ENCODE measurements at places on chromosomes 3 and 15.

GRCh38 chr3:119653876-119654275 is 6.5 kb downstream of the POPDC2 start:
- no peak for DNase-seq

GRCh38 chr15:41231422-41232226 is 556 bp downstream of the CHP1 start:
- DNase-seq, result no peak

- no peak for DNase-seq
Observed at GRCh38 chr3:24323272-24323671, 171.4 kb downstream of the THRB start.

DNA sequence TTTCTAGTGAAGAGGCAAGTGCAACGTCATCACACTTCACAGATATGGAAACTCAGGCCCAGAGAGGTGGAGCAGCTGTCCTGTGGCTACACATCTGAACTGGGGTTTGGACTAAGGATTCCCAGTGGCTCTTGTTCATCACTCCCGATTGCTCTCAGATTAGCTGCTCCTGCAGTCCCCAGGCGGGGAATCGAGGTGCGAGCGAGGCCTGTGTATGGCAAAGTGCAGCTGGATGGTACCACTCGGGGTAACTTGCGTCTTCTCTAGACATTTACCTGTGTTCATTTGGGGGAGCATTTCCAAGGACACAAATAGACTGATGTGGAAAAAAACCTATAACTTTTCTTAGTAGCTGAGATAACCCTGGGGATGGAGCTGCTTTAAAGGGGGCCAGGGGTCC is 45.9 kb upstream of the TRPM1 start:
- no peak for DNase-seq

- DNase-seq, result no peak
Observed at GRCh38 chr3:22893644-22894325, 309.3 kb upstream of the UBE2E2 start.

GRCh38 chr3:62415312-62415801 is 42.0 kb upstream of the FEZF2 start:
- no peak for DNase-seq

GRCh38 chr15:79815468-79815867 is 81.3 kb downstream of the MTHFS start:
- DNase-seq, result no peak

GRCh38 chr3:9730657-9731205 is 804 bp upstream of the BRPF1 start:
- DNase-seq, result no peak

- peak; percentile 77 for DNase-seq
Observed at GRCh38 chr3:172397716-172398405, 50.4 kb downstream of the GHSR start.

DNA sequence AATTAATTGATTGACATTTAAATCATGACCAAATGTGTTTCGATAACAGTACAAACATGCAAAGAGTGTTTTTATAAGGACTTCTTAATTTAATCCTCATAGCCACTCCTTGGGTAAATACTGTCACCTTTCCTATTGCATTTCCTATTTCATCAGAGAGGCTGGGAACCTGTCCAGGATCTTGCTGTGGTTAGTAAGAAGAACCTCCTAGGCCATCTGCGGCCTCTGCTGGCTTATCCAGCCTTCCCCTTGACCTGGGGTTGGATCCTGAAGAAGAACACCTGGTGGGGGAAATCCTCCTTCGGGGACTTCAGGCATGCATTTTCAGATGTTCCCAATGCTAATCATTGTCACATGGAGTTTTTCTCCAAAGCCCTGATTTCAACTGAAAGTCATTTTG is 25.5 kb downstream of the GLDN start:
- peak; percentile 75 for DNase-seq

DNA sequence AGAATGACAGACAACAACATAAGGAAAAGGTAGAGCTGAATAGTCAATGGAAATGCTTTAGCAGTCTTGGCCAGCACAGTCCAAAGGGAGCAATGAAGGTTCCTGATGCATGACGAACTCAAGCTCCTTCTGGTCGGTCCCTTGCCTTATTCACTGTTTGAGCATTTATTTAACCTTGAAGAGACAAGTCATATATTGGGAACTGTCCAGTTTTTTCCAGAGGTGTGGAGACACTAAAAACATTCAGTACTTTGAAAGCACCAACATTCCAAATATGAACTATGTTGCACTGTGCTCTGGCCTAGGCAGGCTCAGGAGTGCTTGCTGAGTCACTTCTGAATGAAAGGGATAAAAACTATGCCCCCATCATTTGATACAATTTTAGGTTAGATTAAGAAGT is 384.8 kb downstream of the MECOM start:
- DNase-seq, result no peak

DNA sequence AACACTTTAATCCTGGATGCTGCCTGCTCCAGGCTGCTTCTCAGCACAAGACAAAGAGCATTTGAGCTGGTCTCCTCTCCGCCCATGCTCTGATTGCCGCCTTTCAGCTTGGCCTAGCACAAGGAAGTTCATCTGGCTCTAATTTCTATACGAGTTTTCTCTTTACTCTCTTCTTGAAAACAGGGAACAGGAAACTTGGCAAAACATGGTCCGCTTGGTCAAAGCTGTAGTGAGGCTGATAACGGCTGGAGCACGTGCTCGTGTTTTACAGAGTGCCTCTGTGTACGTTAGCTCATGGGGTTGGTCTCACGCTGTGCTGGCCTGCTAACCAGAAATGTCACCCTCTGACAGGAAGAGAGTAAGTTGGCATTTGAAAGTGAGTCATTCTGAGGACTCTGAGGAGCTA is 19.2 kb downstream of the RARRES1 start:
- no peak for DNase-seq

- DNase-seq, result peak; percentile 24
Observed at GRCh38 chr3:12175137-12175593, 16.5 kb upstream of the TIMP4 start.

DNA sequence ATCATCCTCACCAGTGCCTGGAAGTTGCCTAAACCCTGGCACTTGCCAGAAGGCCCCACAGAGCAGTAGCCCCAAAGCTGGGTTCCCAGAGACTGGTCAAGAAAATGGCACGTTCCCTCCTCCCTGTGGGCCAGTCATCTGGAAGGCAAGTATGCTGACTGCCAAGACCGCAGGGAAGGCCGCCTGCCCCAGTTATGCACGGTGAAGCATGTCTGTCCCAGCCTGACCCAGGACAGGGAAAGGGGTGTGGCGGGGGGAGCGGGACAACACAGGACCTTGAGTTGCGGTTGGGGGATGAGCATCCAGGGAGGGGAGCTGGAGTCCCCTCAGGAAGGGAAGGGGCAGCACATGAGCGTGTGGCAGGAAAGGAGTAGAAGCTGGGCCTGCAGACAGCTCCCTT is 33.0 kb downstream of the RBPMS2 start:
- no peak for DNase-seq

GRCh38 chr15:44676676-44677075 is 13.2 kb upstream of the SPG11 start:
- no peak for DNase-seq

GRCh38 chr15:34436956-34437442 is 609 bp downstream of the GOLGA8A start:
- DNase-seq, result peak; percentile 4

DNA sequence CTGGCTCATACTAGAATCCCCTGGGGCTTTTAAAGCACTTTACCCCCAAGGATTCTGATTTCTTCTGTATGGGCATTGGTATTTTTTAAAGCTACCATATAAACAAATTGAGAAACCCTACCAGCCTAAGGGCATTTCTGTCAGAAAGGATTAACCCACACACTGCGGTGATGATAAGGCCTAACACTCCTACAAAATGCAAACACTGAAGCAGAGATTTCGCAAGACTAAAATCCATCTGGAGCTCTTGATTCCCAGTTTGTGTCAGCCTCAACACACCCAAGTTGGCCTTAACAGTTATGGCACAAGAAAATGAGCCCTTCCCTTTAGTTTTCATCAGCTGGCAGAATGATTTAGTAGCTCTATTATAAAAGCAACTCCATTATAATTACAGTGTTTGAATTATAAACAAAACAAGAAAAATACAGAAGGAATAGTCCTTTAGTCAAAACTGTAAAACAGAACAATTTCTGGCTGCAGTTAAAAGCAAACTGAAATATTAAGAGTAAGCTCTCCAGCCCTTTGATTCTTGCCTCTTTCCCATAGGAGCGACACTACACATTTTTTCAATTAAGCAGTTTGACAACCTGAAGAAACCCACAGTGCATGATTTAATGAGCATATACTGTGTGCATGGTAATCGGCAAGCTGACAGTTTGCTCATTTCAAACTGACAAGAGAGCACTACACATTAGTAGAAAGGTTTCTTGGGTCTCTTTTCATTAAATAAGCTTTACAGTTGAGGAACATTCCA is 441.2 kb downstream of the FHIT start:
- no peak for DNase-seq

GRCh38 chr3:1230920-1231319 is 138.1 kb downstream of the CNTN6 start:
- no peak for DNase-seq

DNA sequence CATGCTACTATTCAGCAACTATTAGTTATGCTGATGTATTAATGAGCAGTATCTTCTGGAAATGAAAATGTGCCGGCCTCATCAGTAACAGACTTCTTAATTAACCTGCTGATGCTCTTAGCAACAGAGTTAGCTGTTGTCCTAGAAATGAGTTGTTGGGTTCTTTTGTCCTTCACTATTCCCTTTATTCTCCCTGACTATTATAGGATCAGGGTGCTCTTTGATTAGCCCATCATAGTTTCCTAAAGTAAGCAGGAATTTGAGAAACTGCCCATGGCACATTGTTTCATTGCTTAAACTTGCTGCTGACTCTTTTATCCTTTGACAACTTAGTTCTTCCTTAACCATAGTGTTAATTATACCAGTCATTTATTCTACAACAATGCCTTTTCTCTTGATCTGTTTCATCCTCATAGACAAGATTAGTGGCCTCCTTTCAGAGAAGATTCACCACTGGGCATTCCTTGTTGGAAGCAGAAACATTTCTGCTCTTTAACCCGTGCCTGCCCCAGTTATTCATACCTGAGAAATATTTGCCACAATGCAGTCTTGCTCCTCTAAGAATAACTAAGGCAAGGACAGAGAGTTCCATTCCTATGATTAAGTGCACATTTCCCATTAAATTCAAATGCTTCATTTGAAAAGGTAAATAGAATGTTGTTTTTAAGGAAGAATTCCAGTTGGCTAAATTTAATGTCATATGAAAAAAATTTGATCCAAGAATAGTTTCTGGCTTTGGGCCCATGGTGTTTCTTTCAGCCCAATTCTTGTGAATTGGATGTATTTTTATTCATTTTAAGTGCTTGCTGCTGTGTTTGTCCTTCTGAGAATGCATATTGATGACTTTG is 573.3 kb upstream of the TBL1XR1 start:
- peak; percentile 59 for DNase-seq

DNA sequence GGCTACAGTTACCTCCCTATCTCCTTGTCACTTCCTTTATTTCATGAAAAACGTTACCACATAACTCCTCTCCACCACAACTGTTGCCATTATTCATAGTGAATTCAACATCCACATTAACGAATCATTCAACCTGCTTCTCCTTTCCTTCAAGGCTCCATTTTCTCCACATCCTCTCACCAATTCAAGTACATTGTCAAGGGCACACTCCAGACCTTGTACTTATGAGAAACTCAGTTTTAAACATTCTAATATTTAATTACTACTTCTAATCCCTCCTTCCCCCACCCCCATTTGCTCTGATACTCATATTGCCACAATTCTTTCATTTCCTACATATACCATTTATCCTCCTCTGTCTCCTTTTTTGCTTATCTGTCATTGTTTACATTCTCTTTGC is 871.2 kb downstream of the TUSC7 start:
- no peak for DNase-seq

- DNase-seq, result no peak
Observed at GRCh38 chr3:71311661-71312046, 271.9 kb downstream of the FOXP1 start.

DNA sequence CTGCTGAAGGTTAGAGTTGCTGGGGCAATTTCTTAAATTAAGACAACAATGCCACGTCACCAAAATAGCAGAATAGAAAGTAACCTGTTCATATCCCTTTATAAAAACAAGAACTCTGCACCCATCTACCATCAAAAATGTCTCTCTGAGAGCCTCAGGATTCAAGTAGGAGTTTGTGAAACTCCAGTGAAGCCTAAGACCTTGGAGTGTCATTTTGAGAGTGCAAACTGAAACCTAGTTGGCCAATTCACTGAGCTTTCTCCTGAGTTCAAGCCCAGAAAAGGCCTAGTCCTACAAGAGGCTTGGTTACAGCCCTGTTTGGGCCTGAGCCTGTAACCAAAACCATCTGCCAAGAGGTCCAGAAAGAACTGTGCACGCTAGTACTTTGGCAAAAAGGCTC is 335.1 kb downstream of the EFHB start:
- no peak for DNase-seq

- no peak for DNase-seq
Observed at GRCh38 chr3:52415800-52416199, 29.1 kb downstream of the SEMA3G start.

GRCh38 chr15:82855286-82856100 is 46.1 kb downstream of the WHAMM start:
- no peak for DNase-seq

GRCh38 chr3:10223676-10224639 is 24.3 kb upstream of the TATDN2 start:
- peak; percentile 18 for DNase-seq

GRCh38 chr3:14861446-14862302 is 42.9 kb downstream of the FGD5 start:
- DNase-seq, result no peak

- DNase-seq, result no peak
Observed at GRCh38 chr3:196666001-196666867, 26.7 kb downstream of the NRROS start.

DNA sequence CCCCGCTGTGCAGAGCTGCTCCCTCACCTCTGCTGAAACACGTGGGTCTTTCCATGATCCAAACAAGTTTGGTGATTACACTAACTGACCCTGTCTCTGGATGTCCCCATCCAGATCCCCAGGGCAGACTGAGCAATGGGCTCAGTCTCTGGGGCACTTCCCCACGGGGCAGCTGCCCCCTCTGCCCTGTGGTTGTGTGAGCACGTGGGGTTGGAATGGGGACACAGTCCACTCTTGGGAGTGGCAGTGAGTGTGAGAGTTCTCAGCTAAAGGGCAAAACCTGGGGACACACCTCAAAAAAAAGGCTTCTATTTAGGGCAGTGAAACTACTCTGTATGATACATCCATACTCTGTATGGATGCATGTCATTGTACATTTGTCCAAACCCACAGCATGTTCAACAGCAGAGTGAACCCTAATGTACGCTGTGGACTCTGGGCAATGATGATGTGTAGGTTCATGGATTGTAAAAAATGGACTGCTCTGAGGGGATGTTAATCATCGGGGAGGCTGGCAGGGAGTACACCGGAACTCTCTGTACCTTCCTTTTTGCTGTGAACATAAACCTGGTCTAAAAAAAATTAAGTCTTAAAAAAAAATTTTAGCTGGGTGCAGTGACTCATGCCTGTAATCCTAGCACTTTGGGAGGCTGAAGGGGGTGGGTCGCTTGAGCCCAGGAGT is 49.9 kb upstream of the BLM start:
- peak; percentile 13 for DNase-seq

DNA sequence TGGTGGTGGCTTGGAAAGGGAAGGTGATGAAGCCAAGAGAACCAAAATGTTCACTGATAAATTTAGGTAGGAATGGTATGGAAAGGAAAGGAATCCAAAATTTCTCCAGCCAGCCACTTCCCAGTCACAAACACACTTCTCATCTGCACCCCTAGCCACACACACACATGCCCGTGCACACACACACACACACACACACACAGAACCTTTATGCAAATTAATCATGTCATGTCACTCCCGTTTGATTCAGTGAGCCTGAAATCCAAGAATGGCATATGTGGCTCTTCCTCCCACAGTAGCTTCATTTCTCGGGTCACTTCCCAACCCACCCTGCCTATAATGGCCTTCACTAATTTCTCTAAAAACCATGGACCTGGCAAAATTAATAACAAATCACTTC is 3.1 kb upstream of the HLTF start:
- no peak for DNase-seq

Measured in HCEC 1CT (cell line).